ENCODE measurements at places on chromosomes 1 and 21.
A peak's percentile ranks its signal among the peaks of the same experiment; 100 is the strongest.

GRCh38 chr21:42049578-42050430 is 21.3 kb upstream of the UMODL1 start:
- DNase-seq: no peak

DNA sequence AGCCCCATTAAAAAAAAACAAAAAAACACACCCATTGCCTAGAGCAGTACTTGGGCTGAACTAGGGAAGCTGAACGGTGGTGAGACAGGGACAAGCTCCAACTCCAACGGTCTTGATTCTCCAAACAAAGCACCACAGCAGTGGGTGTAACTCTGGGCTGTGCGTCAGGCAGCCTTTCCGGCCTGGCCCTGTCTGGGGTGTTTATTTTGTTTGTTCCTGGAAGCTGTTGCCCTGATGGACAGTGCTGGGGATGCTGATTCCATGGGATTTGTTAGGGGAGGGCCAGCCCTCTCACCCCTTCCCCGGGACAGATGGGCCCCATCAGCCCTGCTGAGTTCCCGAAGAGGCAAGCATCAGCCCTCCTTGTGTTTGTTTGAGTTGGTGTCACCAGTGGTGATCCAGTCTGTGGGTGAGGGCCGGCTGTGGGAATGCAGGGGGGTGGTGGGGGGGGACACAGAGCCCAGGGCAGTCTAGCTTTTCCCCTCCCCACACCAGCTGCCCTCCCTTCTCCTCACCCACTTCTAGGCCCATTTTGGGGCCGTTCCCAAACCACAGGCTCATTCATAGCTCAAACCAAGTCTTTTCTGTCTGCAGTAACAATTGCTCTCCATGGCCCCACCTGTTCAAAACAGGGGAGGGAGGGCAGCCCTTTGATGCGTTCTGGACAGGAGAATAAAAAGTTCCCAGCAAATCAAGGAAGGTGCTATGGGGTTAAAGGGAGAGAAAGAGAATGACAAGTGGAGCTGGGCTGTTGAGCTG is 4.5 kb downstream of the WNT2B start:
- no peak for DNase-seq

DNA sequence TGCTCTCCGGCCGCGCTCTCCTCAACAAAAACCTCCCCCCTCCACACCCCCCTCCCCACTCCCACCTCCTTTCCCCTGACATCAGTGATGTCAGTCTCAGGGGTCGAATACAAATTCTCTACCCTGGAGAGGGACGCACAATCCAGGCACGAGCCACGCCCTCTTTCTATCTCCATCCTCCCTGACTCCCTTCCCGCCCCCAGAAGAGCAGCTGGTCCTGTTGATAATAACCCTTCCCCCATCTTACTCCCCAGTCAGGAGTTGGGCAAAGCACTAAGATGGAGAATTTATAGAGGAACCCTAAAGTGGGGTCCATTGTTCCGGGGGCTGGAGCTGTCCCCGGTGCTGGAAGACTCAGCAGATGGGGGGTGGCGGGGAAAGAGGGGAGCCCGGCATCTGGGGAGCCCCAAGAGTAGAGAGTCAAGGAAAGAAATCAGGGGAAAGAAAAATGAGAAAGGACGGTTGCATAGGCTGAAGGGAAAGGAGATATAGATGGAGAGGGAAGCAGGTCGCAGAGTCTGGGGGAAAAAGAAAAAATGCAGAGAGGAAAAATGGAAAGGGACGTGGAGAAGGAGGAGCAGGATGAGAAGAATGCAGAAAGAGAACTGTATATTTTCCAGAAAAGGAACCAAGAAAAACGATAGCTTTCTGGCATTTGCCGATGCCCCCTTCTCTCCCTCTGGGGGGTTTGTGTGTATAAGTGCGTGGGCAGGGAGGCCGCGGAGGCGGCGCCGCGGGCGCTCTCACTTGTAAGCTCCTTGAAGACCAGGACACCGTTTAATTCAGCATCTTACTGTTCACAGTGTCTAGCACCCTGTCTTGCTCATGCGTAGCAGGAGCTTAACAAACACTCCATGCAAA is at the start of gene CELF3:
Gene CELF3 (minus strand): TSS at position 33 of the 861 bp plus-strand sequence. CDS start 783 bp downstream, outside the sequence.
- peak; percentile 97 for DNase-seq

GRCh38 chr1:207752456-207752998 is 673 bp downstream of the CD46 start:
- DNase-seq: no peak

DNA sequence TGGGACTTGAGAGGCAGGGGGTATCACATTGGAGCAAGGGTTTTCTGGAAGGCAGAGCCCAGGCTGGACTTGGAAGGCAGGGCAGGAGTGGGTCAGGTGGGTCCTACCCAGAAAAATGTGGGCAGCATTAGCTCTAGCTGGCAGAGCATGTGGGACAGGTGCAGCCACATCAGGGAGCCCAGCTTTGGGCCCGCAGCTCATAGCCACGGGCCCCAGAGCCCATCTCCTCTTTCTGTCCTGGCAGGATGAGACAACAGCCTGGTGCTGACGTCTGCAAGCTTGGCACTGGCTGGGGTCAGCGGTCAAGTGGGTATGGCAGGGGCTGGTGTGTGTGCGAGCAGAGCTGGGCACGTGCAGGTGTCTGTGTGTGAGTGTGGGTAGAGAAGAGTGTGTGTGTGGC is 154.7 kb downstream of the GRIK3 start:
- no peak for DNase-seq

DNA sequence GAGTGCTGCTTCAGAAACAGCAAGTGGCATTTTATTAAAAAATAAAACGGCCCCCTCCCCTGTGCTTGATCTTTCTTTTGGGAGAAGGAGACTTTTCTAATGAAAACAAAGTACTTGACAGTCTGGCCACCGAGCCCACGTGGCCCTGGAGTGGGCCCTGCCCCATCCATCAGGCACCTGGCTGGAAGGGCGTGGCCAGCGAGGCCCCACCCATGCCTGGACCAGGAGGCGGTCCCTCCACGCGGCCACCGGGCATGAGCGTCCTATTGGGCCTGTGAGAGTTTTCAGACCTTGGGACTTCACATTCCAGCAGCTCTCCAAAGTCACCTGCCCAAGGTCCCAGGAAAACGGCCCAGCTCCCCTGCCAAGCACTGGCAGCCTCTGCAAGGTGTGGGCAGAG is 144.7 kb downstream of the CASZ1 start:
- no peak for DNase-seq

DNA sequence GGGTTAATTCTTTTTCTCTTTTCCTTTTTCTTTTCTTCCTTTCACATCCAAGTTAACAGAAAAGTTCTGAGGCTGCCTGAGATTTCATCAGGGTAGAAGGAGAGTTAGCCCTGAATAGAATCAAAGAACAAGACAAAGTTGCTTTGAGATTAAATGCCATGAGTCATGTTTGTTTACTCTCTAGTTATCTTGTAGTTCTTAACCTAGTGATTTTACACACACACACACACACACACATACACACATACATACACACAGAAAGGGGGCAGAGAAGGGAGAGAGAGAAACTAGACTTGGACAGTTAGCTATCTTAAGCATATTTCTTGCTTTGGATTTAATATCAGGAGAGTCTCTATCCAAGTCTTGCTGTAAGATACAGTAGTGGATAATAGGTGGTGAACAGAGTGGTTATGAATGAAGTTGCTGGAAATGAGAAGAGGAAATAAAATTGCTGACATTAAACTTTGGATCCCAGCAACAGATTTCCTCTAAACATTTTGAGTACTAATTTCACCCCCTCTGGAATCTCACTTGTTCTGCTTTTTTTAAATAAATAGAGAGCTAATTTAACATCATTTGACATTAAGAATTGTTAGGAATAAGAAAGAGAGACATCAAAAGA is 19.9 kb downstream of the PLA2G4A start:
- no peak for DNase-seq

DNA sequence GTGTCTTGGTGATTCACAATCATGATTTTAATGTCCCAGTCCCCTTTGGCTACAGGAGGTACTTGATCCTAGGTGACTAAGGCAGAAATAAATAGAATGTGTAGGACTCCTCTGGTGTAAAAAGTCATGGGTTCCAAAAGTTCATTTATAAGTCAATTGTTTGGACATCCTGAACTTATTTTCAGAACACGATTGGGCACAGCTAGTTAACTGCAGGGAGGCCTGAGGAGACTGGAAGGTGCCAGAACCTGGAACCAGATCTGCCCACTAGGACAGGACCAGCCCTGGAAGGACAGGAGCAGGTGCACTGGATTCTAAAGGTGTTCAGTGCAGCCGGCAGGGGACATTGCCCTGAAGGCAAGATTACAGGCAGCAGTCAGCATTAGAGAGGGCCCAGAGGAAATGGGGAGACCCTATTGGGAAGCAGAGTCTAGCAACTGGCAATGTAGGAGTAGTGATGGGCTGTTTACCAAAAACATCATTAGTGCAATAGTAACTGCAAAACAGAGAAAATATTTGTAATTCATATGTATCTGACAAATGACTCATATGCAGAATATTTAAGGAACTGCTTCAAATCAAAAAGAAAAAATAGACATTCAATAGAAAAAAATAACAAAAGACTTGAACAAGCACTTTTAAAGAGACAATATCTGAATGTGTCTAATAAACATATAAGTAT is 23.6 kb upstream of the HEATR1 start:
- DNase-seq: no peak

DNA sequence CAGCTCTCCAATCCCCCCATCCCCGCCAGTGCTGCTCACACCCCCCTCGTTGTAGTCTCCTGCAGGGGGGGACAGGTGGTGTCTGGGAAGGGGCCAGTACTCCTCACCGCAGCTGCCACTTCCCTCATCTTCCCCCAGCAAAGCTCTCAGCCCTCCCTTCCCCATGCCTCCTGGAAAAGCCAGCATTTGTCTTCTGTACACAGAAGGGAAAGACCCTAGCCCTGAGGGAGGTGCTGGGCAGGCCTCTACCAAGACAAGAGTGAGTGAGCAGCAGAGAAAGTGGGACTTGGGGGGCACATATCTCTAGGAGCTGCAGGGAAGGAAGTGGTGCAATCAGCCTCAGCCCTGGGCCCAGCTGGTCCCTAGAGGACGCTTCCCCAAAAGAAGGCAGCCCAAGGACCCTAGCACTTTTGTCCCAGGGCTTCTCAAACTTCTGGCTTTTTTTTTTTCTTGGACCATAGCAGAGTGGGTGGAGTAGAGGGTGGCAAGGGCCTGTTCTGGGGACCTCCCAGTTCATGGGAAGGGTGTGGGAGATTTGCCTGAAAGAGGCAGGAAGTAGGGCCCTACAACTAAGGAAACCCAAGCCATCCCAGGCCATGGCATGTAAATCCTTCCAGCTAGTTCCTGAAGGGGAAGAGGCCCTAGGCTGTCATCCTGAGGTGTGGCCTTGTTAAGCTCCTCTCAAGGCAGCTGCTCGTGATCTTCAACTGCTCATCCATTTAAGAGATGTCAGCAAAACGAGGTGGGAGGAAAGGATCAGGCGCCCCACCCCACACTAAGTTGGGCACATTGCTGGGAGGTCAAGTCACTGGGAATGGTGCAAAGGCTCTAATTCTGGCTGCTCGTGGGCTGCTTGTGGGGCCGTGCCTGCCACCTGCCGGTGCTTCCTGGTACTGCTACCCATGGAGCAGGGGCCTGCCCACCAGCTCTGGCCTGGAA is 12.6 kb downstream of the ZC3H12A start:
- DNase-seq: peak; percentile 25

GRCh38 chr1:155910621-155911121 is 478 bp downstream of the RIT1 start:
- DNase-seq: no peak

- DNase-seq: no peak
These were observed 259.8 kb upstream of the NR5A2 start for GRCh38 chr1:199767700-199768099.

DNA sequence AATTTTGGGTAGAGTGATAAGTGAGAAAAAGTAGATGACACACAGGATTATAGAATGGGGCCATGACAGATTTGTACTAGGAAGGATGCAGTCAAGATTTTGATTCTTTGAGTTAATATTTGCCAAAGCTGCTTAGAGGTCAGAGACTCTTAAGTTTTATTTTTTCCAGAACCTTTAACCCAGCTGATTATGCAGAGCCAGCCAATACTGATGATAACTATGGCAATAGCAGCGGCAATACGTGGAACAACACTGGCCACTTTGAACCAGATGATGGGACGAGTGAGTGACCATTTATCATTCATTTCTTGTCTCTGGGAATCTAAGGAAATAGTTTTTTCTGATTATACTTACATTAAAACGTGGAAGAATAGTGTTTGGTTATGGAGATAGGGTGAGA is 16.1 kb downstream of the UBAP2L start:
- no peak for DNase-seq

DNA sequence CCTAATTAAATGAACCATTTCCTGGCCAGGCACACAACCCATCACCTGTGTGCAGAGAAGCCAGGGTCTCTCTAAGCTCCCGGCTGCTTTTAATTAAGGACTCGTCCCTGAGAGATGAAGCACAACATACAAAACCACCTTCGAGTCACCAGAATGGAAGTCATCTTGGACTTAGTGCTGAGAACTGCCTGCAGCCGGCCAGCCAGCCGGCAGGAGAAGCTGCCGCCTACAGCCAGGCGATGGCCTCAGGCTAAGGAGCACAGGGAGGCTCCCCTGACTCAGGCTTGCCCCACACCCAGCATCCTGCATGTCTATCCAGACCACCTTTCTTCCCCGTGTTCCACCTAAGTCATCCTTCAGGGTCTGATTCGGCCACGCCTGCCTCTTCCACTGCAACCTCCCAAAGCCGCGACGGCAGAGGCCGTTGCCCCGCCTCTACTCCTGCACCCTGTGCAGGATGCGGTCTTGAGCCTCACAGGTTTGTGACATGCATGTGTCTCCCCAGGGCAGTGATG is 83.6 kb downstream of the SLC66A1 start:
- DNase-seq: no peak
